ENCODE measurements at places on chromosomes 2 and 18. TPM values are rescaled to one million over a fixed set of nuclear protein-coding genes. Genes with fewer than 3 reads are reported as not detected.
A peak's percentile ranks its signal among the peaks of the same experiment; 100 is the strongest.

- H3K4me1 ChIP-seq: no peaks in the 10 kb centered on the region
- DNase-seq: no peak
- H3K27me3 ChIP-seq: no peaks in the 10 kb centered on the region
- no peak overlapping the region for H3K4me3 ChIP-seq
These were observed 27.1 kb downstream of the RRM2 start for GRCh38 chr2:10149635-10150034.

The ANKRD30B gene
- not detected for total RNA-seq

GRCh38 chr2:11655495-11655894 lies 14.5 kb downstream of the NTSR2 start:
- H3K27me3 ChIP-seq: no peaks in the 10 kb centered on the region
- H3K4me3 ChIP-seq: no peak overlapping the region
- no peaks in the 10 kb centered on the region for H3K4me1 ChIP-seq

- H3K4me3 ChIP-seq: no peak overlapping the region
- no peaks in the 10 kb centered on the region for H3K36me3 ChIP-seq
- no peaks in the 10 kb centered on the region for H3K27me3 ChIP-seq
- no peaks in the 10 kb centered on the region for H3K4me1 ChIP-seq
- no peak overlapping the region for H3K27ac ChIP-seq
- DNase-seq: no peak
These were observed 634.9 kb downstream of the EPHA4 start for GRCh38 chr2:220937245-220937644.

DNA sequence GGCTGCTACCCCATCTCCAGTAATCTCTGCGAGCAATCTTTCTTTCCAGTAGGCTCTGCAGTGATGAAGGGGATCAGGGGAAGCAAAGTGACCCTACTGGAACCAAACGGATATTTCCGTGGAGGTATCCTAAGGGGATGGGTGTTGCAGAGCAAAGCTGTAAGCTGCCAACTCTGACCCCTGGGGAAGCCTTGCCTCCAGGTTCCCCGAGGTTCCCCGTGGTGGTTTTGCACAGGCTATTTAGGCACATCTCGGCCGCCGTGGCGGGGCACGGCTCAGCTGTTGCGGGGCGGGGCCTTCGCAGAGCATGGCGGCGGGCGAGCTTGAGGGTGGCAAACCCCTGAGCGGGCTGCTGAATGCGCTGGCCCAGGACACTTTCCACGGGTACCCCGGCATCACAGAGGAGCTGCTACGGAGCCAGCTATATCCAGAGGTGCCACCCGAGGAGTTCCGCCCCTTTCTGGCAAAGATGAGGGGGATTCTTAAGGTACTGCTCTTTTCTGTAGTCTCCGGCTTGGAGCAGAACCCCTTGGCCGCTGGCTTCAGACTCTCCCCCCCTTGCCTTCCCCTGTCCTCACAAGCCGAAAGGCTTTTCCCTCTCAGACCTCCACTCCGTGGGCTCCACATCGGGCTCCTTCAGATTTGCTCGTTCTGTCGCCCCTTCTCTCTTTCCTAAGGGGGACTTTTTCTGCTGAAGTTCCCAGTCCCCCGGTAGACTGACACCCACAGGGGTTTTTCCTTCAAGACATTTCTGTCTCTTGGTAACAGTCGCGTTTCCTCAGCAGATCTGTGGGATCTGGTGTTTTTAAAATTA lies at the start of gene COMMD1:
COMMD1 (plus strand) TSS at position 303 of the 814 bp plus-strand sequence; CDS start at position 308, 5 bp downstream.
- no peaks in the 10 kb centered on the region for H3K27me3 ChIP-seq
- peaks cover 8% of the 10 kb centered on the region for H3K4me1 ChIP-seq
- H3K4me3 ChIP-seq: peak within 1 kb of the TSS; percentile 91

DNA sequence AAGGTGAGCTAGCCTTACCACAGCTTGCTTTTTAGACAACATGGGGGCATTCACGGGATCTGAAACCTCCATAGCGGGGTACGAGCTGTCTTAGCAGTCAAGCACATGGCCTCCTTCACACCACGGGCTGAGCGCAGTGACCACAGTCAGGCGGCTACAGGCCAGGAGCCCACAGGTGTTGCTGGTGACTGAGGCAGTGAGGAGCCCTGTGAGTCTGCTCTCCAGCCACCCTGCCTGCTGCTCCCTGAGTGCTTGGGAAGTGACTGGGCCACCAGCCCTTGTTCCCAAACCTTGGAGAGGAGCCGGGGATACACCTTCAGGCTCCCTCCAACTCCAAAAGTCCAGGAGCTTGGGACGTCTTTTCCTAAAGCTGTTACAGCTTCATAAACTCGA lies 418.1 kb upstream of the MYT1L start:
- H3K36me3 ChIP-seq: no peaks in the 10 kb centered on the region
- H3K27ac ChIP-seq: no peak overlapping the region
- H3K4me1 ChIP-seq: no peaks in the 10 kb centered on the region
- H3K4me3 ChIP-seq: no peak overlapping the region
- no peak for DNase-seq
- no peaks in the 10 kb centered on the region for H3K27me3 ChIP-seq

The FHOD3 gene
- not detected for total RNA-seq

- peak overlapping the region; percentile 40 for H3K27ac ChIP-seq
- peak overlapping the region; percentile 63 for H3K4me3 ChIP-seq
- H3K27me3 ChIP-seq: no peaks in the 10 kb centered on the region
These were observed 460 bp upstream of the SEMA4F start for GRCh38 chr2:74653589-74653984.

DNA sequence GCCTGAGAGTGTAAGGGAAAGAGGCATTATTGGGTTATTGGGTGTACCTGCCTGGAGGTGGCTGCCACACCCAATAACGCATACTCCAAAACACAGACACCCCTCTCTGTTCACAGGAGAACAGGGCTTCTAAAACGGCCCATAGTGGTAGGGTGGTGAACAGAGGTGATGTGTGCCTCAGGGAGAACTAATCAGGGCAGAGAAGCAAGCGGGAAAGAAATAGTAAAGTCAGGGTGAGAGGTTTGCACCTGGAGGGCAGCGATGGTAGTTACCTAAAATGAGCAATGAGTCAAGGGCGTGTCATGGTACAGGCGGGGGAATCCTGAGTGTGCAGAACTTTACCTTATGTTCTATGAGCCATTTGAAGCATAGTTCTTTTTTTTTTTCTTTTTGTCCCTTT lies 21.6 kb upstream of the VPS4B start:
- H3K27me3 ChIP-seq: no peaks in the 10 kb centered on the region
- H3K4me1 ChIP-seq: no peaks in the 10 kb centered on the region
- no peak overlapping the region for H3K4me3 ChIP-seq
- H3K27ac ChIP-seq: no peak overlapping the region

- no peaks in the 10 kb centered on the region for H3K27me3 ChIP-seq
- H3K36me3 ChIP-seq: no peaks in the 10 kb centered on the region
- H3K27ac ChIP-seq: no peak overlapping the region
These were observed 172.8 kb downstream of the GLI2 start for GRCh38 chr2:120908314-120908975.

DNA sequence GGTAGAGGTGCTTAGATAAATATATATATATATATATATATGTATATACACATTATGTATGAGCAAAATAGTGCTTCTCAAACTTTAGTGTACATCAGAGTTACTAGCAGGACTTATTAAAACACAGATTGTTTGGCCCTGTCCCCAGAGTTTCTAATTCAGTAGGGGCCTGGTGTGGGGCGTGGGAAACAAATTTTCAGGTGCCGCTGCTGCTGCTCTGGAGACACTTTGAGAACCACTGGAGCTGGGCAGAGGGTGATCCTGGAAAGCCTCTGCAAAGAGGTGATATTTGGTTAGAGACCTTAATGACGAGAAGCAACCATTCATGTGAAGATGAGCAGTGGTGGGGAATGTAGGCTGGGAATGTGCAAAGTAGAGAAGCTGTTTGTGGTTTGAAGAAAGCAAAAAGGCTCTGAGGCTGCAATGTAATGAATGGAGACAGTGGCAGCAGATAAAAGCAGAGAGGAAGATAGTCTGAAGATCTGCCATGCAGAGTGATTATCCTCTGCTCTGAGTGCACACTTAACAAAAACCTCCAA lies 142.9 kb downstream of the PLCL1 start:
- H3K4me1 ChIP-seq: peaks cover 14% of the 10 kb centered on the region
- no peaks in the 10 kb centered on the region for H3K36me3 ChIP-seq
- H3K4me3 ChIP-seq: no peak overlapping the region
- H3K27me3 ChIP-seq: no peaks in the 10 kb centered on the region
- no peak for DNase-seq
- no peak overlapping the region for H3K27ac ChIP-seq

The GNAL gene
- 0.04 TPM for total RNA-seq

GRCh38 chr2:138718405-138718804 lies 61.8 kb downstream of the NXPH2 start:
- no peaks in the 10 kb centered on the region for H3K4me1 ChIP-seq
- no peaks in the 10 kb centered on the region for H3K27me3 ChIP-seq
- H3K4me3 ChIP-seq: no peak overlapping the region
- DNase-seq: no peak
- H3K27ac ChIP-seq: no peak overlapping the region

DNA sequence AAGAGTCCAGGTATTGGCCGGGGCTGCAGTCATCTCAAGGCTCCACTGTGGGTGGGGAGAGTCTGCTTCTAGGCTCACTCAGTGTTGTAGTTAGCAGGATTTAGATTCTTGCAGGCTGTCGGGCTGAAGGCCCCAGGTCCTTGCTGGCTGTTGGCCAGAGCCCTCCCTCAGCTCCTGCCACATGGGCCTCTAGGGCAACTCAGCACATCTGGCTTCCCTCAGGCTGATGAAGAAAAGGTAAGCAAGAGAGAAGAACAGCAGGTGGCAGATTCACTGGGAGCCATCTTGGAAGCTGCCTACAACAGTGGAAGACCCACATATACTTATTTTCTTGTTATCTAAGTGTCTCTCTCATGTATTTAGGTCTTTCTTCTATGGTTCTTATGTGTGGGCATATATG lies 4.3 kb downstream of the MRPS9 start:
- no peaks in the 10 kb centered on the region for H3K36me3 ChIP-seq
- no peaks in the 10 kb centered on the region for H3K27me3 ChIP-seq
- peaks cover 16% of the 10 kb centered on the region for H3K4me1 ChIP-seq
- no peak for DNase-seq

DNA sequence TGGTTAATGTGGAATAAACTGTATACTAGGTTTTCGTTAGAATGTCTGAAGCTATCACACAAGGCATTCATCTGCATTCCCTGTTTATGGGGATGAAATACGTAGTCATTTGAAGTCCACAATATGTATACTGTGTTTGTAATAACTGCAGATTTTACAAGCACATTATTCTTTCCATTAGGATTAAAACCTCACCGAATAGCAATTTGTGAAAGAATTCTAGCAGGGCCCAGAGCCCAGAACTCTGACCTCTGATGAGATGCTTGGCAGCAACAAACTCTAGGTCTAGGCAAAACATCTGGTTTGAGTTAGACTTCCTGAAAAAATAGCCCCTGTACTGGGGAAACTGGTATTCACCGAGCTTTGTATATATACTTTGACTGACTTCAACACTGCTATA lies 158.2 kb downstream of the SRBD1 start:
- no peaks in the 10 kb centered on the region for H3K36me3 ChIP-seq
- no peak for DNase-seq
- H3K27ac ChIP-seq: no peak overlapping the region
- H3K27me3 ChIP-seq: no peaks in the 10 kb centered on the region

GRCh38 chr2:239302808-239303557 lies 97.8 kb downstream of the HDAC4 start:
- no peaks in the 10 kb centered on the region for H3K27me3 ChIP-seq
- no peak overlapping the region for H3K4me3 ChIP-seq
- no peaks in the 10 kb centered on the region for H3K36me3 ChIP-seq
- DNase-seq: no peak
- no peak overlapping the region for H3K27ac ChIP-seq
- H3K4me1 ChIP-seq: peaks cover 18% of the 10 kb centered on the region

Measured in CD8-positive, alpha-beta memory T cell (primary cell).